ENCODE measurements at places on chromosomes 1 and 21.

DNA sequence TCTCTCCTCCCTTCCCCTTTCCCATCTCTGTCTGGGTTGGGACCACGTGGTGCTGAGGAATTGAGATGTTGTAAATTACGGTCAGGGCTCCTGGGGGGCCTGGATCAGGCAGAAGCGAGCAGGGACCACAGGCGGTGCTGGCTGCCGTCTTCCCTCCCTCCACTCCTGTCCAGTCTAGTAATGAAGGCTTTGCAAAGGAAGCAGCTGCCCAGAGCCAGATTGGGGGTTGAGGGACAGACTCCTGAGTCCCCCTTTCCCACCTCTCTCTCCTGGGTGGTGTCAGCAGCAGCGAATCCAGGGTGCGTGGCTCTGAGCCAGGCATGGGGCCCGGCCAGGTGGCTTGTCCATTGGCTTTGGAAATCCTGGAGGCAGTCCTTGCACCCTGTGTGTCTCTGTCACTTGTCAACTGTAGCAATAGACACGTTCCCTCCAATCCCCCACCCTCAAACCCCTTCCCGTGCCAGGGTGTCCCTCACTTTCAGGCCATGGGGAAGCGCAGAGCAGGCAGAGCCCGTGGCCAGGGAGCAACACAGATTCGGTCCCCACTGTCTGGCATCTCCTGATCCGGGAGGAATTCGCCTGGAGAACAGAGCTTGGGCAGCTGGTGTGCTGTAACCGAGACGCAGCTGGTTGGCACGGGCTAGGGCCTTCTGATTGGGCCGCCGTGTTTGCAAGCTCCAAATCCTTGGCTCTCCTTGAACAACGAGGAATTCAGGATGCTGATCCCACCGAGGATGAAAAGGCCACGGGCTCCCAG, 64.8 kb upstream of the WNT4 start:
- DNase-seq, result no peak

GRCh38 chr21:45981151-45982091, at the start of gene COL6A1:
Gene COL6A1, plus strand, starts transcription at chr21:45981770. Its CDS starts 81 bp downstream, at chr21:45981851.
- peak; percentile 89 for DNase-seq

DNA sequence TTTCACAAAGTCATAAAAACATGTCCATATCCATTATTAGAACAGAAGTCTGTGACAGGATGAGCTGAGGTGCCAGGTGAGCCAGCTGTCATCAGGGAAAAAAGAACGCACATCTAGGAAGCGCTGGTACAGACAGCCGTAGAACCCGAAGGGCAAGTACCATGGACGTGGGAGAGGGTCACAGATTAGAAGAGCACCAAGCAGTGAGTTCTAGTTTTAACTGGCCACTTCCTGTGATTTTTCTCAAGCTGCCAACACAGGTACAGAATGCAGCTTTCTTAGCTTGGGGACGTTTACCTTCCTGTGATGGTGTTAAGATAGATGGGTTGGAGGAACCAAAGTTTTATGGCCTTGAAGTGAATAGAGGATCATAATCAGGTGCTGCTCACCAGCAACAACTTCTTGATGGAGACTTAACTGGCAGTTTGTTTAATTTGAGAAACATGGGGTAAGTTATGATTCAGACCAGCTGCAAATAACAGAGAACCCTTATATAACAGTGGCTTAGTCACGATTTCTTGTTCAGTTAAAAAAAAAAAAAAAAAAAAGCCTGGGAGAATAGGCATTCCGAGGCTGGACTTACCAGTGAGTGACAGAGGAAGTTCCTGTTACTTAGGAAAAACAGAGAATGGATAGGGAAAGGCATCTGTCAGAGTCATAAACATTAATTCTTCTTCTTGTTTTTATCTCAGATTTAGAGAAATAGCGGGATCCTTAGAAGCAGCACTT, 30.9 kb downstream of the AGT start:
- no peak for DNase-seq

DNA sequence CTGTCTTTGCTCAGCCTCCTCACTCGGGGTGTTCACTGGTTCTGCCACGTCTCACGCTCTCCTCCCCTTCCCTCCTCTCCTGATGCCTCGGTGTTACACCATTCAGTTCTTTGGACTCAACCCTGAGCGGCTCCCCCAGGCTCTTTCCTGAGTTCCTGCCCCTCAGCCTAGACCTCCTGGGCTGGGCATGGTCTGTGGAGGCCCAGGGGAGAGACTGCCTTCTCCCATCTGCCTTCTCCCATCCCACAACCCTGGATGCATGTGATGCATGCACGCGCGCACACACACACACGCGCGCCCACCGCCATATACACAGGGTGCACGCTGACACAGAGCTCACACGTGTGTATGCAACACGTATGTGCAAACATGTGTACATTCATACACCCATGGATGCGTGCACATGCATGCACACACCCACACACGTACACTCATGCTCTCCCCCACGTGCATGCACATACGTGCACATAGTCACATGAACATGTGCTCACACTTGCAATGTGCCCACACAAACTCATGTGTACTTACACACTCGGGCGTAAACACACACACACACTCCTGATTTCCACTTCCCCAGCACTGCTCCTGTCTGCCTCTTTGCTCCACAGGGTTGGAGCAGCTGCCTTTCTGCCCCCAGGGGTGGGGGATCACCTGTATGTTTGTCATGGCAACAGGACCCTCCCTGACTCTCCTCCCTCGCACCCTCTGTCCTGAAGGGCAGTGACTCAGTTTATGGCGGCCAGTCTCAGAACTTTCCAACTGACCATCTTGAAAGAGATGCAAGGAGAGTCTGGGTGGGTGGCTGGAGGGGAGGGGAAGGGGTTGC, 59.0 kb downstream of the HUNK start:
- DNase-seq, result no peak

DNA sequence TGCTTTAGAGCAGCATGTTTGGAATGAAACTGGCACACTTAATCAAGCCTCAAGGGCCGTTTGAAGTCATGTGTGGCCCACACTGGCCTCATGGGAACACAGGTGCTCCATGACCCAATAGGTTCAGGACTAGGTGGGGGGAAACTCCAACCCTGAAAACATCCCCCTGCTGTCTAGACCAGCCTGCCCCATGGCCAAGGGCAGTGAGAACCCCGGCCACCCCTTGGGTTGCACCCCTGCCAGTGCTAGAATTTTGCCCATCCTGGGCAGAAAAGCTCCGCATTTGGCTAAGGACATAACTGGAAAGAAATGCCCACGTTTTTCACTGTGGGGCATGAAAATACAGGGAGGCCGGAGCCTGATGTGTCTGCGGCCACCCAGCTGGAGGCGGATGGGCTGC, 6.1 kb upstream of the PTGER3 start:
- no peak for DNase-seq

DNA sequence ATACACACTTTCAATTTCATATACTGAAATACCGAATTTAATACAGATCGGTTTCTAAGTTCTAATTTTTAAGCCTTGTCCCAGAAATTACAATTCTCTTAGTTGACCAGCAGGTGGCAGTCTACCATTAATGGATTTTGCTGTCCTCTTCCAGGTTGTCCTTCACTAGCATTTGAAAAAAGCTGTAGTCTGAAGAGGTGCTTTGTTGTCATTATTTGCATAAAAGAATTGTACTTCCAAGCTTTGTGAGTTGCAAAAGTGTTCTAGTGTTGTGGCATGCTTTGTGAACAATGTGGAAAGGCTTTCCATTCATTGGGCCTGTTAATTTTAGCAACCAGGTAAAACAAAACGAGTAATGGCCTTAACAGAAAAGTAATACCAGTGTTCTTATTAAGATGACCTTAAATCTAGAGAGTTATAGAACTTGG, 193.6 kb downstream of the RPS6KC1 start:
- peak; percentile 73 for DNase-seq

- DNase-seq, result peak; percentile 7
These were observed 60.0 kb downstream of the MRPS6 start for GRCh38 chr21:34133392-34133791.

DNA sequence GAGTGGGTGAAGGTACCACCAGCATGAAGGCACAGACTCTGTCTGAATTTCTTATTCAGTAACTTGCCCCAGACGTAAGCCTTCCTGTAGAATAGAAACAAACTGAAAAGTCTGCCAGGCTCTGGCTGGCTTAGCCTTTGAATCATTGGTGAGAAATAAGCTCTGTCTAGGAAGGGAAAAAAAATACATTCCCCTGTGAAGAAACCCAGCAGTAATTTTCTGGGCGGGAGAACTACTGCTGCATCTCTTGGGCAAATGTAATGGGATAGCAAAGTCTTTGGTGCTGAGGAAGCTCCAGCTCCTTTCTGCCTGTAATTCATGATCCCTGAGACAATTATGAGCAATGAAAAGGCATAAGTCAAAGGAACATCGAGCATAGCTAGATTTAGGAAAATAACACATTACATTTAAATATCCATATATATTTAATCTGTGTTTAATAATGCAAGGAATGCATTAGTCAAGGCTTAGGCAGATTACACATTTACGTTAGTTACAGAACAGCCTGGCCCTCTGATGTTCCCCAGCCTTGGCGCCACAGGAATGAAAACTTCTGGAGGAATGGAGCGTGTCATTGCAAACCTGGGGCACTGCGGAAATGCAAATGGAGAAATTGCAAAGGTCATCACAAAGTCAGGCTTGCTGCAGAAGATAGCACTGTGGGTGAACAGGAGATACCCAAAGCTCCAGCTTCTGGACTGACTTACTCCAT, 216.3 kb upstream of the CAMK1G start:
- no peak for DNase-seq

- DNase-seq, result peak; percentile 50
These were observed 13.3 kb upstream of the TFF1 start for GRCh38 chr21:42379426-42380215.

DNA sequence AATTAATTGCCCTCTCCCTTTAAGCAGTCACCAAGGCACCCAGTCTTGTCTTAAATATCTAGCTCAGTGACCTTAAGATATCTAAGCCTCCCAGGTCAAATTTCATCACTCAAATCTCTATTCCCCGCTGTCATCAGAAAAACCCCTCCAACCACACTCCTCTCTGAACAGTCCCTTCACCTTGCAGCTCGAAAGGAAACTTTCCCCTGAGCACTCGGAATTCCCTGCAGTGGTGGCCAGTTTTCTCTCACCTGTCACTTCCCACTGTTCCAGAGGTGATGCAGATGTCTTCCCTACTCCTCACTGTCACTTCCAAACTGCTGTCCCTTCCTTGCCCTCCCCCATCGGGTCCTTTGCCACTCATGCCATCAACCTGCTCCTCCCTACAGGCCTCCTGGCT, 15.3 kb upstream of the SSX2IP start:
- DNase-seq, result no peak

GRCh38 chr1:213830371-213830770, 157.4 kb upstream of the PROX1 start:
- DNase-seq, result no peak

GRCh38 chr1:6154525-6155319, 25.4 kb downstream of the CHD5 start:
- no peak for DNase-seq

DNA sequence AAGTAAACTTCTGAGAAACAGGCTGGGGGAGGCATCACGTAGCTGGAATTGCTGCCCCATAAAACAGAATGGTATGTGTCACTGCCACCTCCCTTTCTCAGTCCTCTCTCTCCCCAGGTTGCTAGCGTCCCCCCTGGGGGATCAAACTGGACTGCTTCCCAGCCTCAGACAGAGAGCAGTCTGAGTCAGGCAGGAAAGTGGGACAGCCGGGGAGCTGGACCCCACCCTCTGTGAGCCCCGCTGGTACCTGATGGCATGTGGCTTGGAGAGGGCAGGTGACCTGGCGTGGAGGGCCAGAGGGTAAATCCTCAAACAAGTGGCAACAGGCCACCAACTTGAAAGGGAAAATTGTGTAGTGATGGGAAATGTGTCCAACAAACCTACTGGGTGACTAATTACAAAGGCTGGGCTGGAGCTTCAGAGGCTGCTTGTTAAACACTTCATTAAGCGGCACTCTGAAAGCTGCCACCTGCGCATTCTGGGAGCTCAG, 1.0 kb upstream of the SFN start:
- no peak for DNase-seq

DNA sequence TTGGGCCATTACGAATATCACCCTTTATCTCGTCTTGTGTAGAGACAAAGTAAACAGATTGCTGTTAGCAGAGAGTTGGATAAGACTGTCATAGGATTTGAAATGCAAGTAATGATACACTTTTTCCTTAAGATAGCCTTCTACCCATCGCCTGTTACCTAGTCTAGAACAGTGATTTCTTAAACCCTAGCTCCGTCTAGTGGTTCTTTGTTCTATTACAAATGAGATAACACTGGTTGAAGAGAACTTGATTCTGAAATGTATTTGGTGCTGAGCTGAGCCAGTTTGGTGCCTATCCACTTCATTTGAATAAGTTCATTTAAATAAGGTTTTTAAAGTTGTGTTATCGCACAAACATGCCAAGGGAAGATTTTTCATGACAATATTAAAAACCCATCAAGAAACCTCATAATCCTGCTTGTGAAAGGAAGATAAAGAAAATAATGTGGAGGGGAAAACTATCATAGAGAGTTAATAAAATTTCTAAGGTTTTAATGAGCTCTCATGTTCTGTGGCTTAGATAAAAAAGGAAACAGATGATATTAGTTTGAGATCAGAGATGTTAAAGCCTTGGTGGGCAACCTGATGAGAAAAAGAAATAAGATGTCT, 1.5 kb upstream of the KCNH1 start:
- DNase-seq, result peak; percentile 44

GRCh38 chr1:5389101-5389885, 602.9 kb downstream of the NPHP4 start:
- no peak for DNase-seq

- DNase-seq, result no peak
These were observed 59.0 kb upstream of the PGD start for GRCh38 chr1:10339815-10340214.

GRCh38 chr1:6898974-6899539, 113.8 kb downstream of the CAMTA1 start:
- DNase-seq, result no peak

DNA sequence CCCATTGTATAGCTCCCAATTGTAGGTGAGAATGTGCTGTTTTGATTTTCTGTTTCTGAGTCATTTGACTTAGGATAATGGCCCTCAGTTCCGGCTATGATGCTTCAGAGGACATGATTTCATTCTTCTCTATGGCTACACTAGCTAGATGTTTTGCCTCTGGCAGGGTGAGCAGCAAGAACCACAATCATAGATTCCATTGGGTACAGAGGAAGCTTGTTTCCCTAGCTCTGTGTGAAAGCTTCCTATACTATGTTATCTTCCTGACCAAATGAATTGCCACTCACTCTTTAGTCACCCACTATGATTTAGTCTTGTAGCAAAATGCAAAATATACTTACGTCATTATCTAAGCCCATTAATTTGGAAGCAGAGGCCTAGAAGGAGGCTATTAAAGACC, 616.3 kb downstream of the PLA2G4A start:
- DNase-seq, result no peak

- DNase-seq, result no peak
These were observed 52.8 kb upstream of the EDN2 start for GRCh38 chr1:41537251-41537650.

DNA sequence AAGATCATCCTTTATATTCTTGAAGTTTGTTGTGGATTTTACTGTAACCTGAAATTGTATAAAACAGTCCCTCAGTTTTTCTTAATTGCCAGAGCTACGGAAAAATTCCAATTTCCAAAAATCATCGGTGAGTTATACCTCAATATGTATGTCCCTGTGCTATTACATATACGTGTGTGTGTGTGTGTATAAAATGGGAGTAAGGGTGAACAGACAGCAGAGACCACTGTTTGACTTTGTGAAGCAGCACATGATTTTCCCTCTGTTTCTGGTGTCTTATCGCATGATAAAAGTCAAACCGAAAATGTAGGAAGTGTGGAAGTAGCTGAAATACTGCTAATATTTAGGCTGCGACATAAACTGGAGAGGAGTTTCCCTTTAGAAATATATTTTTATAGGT, 1.2 kb downstream of the OR2T1 start:
- no peak for DNase-seq

All from suppressor macrophage treated with lipopolysaccharide for 1 hour (primary cell).